Stimulated activated CD4-positive, alpha-beta T cell treated with anti-CD3 and anti-CD28 coated beads, Interleukin-15, amount 100 ng/mL, for 24 hours (primary cell): ENCODE measurements at places on chromosomes 6 and 20.

DNA sequence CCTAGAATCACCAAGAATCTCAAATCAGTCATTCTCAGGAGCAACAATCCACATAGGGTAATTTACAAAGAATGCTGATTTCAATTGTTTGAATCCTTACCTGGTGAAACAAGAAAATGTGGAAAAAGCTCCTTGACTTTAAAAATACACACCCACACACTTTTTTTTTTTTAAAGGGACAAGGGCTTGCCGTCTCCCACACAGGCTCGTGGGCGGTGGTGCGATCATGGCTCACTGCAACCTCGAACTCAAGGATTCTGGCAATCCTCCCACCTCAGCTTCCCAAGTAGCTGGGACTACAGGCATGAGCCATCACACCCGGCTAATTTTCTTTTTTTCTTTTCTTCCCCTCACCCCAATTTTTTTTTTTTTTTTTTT, 30.7 kb downstream of the PARD6B start:
- no peak for DNase-seq

GRCh38 chr6:48111143-48111506, at the start of gene PTCHD4:
PTCHD4 (minus strand) TSS chr6:48111197; CDS start chr6:48068957, 42,240 bp downstream.
- no peak for DNase-seq

DNA sequence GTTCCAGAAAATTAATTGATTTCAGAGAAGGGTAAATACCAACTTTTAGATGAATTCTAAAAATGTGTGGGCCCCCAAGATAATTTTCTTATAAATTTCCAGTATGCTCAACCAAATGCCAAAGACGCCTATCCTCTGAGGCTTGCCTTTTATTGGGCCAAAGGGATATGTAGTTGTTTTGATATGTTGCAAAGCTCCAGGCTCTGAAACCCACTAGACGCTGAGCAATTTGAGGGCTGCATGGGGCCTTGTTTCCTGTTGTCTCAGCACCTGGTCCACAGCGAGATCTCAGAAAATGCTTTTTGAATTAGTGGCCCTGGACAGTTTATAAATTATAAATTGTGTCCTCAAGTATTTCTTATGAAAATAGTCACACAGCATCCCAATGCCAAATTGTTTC, 397.2 kb downstream of the SAMD5 start:
- no peak for DNase-seq

GRCh38 chr6:42103753-42104094, 38.7 kb downstream of the C6orf132 start:
- no peak for DNase-seq

GRCh38 chr6:34236131-34236442, 586 bp upstream of the HMGA1 start:
- DNase-seq: peak; percentile 60

DNA sequence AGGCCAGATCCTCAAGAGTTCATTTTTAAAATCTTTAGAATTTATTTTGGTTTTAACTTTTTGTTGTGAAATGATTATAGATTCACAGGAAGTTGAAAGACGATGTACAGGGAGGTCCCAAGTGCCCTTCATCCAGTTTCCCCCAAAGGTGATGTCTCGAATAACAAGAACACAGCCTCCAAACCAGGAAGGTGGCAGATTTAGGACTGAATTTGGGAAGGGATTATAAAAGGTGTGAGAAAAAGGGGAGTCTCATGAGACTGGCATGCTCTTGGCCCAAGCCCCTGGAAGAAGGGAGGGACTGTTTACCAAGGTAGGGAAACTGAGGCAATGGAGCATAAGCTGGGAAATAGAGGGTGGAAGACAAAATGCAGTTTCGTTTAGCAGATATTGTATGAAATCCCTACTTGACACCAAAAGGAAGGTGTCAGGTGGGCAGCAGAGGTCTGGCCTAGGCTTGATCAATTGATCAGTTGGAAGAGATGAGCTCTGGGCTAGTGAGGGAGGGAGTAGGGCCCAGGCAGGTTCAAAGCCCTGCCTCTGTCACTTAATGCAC, 81.2 kb downstream of the BMP7 start:
- no peak for DNase-seq

GRCh38 chr6:119649531-119649930, 300.0 kb upstream of the MAN1A1 start:
- DNase-seq: no peak

GRCh38 chr6:136763716-136764516, 28.4 kb downstream of the MAP3K5 start:
- no peak for DNase-seq

- DNase-seq: no peak
Observed at GRCh38 chr6:70292193-70292592, 10.7 kb downstream of the COL9A1 start.

DNA sequence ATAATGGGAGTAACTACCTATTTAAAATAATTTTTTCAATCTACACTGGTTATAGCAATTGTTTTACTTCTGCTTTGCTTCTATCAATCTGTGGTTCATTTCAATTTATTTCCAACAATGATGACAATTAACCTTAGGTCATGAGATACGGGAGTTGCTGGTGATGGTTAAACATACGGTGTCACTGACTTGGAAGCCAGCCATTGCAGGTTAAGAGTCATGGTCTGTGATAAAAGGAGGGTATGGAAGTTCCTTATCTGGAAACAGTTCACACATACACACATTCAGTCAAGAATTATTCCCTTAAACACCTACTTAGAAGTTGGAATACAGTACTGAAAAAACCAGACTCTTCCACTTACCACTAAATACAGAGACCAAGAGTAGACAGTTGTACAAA, 180.0 kb downstream of the KIF16B start:
- DNase-seq: no peak

DNA sequence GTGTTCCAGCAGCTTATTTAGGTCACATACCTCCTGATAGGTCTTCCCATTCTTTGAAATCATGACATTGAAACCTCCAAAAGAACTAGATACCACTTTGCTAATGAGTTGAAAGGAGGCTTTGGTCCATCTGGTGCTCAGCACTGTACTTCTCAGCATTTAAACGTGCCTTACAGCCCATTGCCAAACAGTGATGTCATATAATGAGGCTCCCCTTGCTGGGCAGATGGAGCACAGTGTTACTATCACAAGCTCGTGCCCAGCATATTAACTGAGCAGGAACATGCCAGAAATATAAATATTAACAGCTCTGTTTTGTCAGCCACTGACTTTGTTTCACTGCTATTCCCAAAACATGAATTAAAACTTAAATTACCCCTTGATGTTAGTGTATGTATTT, 25.5 kb upstream of the MAPK13 start:
- DNase-seq: no peak

DNA sequence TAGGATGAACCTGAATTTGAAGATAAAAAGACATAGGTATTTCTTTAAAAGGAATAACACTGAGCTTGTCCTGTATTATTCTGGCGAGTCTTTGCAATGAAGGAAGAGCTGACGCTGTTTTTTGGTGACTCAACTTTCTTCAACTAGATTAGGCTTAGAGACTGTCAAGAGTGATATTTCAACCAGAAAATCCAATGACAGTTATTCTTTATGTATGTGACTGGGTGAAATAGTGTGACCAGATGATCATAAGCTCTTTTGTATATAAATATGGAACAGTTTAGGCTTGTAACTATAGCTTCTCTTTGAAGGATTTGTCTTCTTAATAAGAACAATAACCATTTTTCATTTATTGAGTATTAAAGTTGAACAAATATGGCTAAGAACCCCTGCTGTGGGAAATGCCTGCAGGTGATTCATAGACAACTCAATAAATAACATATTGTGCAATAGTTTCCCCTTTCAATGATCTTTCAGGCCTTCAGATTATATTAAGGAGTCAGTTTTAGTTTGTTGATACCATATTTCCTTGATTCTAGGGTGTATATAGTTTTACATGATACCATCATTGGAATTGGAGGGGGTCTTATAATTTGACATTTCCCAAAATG, 265.6 kb upstream of the JAG1 start:
- no peak for DNase-seq

- no peak for DNase-seq
Observed at GRCh38 chr6:111339294-111339693, 143.7 kb downstream of the REV3L start.

- DNase-seq: no peak
Observed at GRCh38 chr6:105726902-105727655, 324.2 kb upstream of the PREP start.

- DNase-seq: no peak
Observed at GRCh38 chr6:70538376-70538775, 28.4 kb upstream of the SDHAF4 start.

DNA sequence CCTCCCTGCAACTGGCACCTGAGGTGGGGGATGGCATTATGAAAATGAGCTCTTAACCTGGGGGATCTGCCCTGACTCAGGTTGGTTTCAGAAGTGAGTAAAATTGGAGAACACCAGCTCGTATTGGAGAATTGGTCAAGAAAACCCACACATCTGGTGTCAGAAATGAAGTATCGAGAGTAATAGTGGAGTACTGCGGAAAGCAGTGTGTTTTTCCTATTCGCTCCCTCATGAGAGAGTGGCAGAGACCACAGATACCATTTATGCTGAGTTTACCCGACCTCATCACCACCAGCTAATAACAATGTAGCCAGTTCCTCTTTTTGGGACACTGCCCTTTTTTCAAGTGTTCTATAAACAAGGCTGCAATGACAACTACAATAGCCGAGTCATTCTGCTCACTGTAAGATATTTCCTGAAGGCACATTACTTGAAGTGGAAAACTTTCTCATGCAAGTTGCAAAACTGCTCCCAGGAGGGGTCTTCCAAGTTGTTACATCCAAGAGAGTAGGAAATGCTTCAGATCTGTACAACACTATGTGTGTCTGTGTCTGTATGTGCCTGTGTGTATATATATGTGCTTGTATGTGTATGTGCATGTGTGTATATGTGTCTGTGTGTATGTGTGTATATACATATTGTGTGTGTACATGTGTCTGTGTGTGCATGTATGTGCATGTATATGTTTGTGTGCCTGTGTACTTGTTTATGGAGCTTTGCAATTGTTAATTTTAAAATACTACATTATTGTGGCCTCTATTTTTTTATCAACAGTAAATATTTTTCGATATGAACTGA, 106.0 kb upstream of the CST7 start:
- DNase-seq: no peak

DNA sequence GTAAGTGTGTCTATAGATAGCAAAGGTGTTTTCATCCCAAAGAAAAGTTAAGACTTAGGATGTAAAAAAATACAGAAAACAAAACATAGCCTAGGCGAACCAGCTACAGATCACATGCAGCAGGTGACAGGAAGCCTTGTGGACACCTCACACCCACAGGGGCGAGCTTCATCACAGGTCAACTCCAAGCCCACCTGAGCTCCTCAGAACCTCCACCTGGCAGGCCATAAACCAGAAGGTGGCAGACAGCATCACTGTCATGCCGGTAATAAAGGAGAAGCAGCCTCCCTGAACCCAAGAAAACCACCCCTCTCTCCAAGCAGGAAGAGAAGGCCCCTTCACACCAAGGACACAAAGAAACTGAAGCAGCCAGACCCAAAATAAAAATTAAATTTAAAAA, 1.0 kb downstream of the RALGAPA2 start:
- DNase-seq: peak; percentile 25

- DNase-seq: no peak
Observed at GRCh38 chr6:15462717-15463525, 199.9 kb downstream of the DTNBP1 start.

DNA sequence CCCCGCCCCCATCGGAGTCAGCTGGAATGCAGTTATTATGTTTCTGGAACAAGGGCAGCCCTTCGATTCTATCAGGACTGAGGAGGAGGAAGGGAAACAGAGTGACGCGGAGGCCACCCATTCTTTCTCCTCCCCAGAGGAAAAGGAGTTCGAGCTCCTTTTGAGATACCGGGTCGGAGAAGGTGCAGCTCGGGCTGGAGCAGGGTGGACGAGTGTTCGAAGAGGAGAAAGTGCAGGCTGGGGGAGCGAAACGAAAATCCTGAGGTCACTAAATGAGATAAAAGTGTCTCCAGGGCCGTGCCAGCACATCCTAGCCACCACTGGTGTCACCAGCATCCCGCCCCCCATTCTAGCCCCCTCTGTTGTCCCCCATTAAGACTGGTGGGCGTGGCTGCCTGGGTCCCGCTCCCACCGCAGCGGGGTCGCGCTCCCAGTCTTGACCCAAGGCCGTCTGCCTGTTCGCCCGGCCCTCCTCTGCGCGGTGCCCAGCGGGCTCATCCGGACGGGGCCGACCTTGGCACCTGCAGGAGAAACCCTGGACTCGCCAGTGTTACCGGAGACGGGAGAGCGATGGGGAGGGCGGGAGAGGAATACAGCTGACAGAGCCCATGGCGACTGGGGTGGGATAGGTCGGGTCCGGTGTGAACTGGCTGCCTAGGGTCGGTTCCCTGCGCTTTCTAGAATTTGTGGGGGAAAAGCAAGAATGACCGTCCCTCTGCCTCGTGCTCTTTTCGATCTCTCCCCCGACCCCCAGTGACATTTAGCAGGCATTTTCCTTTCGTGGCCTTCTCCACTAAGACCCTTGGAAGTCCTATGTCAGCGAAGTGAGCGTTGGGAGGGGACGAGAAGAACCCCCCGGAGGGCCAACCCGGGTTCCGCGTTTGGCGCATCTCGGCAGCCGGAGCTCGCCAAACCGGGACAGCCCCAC, 16.2 kb downstream of the FOXA2 start:
- no peak for DNase-seq
